ENCODE measurements at places on chromosomes 2 and 18. TPM values are rescaled to one million over a fixed set of nuclear protein-coding genes. Genes with fewer than 3 reads are reported as not detected.

Gene EPHA4
- 107 TPM for total RNA-seq

Gene CYP1B1
- 25.1 TPM for total RNA-seq

Gene DOCK10
- total RNA-seq = 2.0 TPM

Gene TEKT4
- not detected for total RNA-seq

Gene MAP2
- 6.7 TPM for total RNA-seq

Gene CD8B2
- not detected for total RNA-seq

Gene ALPP
- not detected for total RNA-seq

Gene EMILIN1
- 36.7 TPM for total RNA-seq

Gene DNAH7
- total RNA-seq = 0.52 TPM

Gene EFHD1
- 11.5 TPM for total RNA-seq

Gene CNGA3
- total RNA-seq = not detected

Gene NIF3L1
- 16.6 TPM for total RNA-seq

Gene GPR75
- total RNA-seq = 2.5 TPM

Gene KLHL30
- 24.9 TPM for total RNA-seq

Gene OR6B3
- not detected for total RNA-seq

Gene COL6A3
- 103 TPM for total RNA-seq

Gene SOX11
- total RNA-seq = 0.11 TPM

Gene TRABD2A
- total RNA-seq = 1.7 TPM

Gene TDRD15
- not detected for total RNA-seq

Gene CDH2
- total RNA-seq = 205 TPM

Gene SLC14A1
- total RNA-seq = 23.9 TPM

Gene BOD1L2
- total RNA-seq = not detected

Gene ARL4C
- 3.1 TPM for total RNA-seq

Gene ACMSD
- not detected for total RNA-seq

Gene SLC8A1
- total RNA-seq = 493 TPM

Gene DSG2
- 72.7 TPM for total RNA-seq

Gene GBX2
- not detected for total RNA-seq

Gene RIF1
- 11.9 TPM for total RNA-seq

Gene ST3GAL5
- total RNA-seq = 5.5 TPM

Gene FAP
- 5.7 TPM for total RNA-seq

Gene CD226
- total RNA-seq = 0.22 TPM

Gene MALT1
- 10.9 TPM for total RNA-seq

Gene CRYGB
- total RNA-seq = not detected

Gene IL1RL1
- total RNA-seq = 65.3 TPM

Gene EIF2B4
- 36.3 TPM for total RNA-seq

Gene CDH19
- total RNA-seq = 30.4 TPM

Gene SP9
- total RNA-seq = not detected

Gene IL18R1
- 1.9 TPM for total RNA-seq

Gene TUBA3D
- 13.0 TPM for total RNA-seq

Gene CCDC102B
- 2.5 TPM for total RNA-seq
